Left colon (tissue), 2 donors: ENCODE measurements at places on chromosomes 1 and 21. TPM values are rescaled to one million over a fixed set of nuclear protein-coding genes. Genes with fewer than 3 reads are reported as not detected.

Gene THEM5
- not detected for total RNA-seq

DNA sequence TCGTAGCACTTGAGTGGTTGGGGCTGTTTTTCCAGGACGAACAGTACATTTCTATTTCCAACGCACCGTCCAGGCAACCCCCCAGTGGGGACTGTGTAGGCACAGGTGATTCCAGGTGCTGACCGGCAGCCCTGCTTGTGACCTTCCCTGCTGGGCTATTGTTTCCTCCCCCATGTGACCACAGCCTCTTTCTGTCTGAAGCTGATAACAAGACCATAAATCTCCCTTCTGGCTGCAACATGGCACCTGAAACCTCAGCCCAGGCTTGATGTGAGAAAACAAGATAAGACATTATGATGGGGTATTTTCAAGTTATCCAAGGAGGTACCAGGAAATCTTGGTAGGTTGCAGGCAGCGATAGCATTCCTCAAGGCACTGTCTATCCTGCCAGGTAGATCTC is 48.2 kb downstream of the HLX start:
- no peak for DNase-seq

GRCh38 chr1:25120281-25120680 is 112.0 kb downstream of the SYF2 start:
- DNase-seq, result no peak

DNA sequence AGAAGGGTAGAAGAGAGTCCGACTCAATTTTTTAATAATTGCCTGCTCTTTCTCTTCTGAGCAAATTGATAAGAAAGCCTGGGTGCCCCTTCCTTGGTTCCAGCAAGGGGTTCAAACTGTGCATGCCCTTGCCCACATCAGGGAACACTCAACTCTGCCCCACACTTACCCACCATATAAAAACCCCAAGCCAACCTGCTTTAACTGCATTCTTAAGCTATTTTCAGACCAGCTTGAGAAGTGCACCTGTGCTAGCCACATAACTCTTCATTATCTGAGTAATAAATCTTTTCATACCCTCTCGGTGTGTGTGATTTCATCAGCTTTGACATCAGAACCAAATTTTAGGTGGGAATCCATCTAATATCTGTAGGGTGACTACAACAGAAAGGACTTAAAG is 509.6 kb downstream of the MRPL39 start:
- no peak for DNase-seq

Gene CRYAA
- total RNA-seq, result not detected

Gene SPRR2F
- not detected for total RNA-seq

DNA sequence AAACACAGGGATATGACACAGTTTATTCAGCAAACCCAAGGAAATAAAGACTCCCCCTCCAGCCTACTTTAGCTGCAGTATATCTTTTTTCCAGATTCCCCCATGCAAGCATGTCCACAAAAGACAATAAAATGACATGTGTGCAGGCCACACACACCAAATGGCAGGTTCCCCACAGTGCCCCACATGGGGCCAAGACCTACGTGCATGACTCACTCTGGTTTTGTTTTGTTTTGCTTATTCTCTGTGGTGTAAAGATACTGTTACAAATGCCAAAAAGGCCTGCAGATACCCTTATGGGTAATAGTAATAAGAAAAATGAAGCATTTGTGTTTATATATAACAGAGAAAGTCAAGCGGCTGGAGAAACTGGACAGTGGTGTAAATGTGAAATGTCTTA is 71.6 kb downstream of the RD3 start:
- no peak for DNase-seq

Gene FCGR2B
- 5.1 TPM for total RNA-seq

Gene CFAP74
- not detected for total RNA-seq

DNA sequence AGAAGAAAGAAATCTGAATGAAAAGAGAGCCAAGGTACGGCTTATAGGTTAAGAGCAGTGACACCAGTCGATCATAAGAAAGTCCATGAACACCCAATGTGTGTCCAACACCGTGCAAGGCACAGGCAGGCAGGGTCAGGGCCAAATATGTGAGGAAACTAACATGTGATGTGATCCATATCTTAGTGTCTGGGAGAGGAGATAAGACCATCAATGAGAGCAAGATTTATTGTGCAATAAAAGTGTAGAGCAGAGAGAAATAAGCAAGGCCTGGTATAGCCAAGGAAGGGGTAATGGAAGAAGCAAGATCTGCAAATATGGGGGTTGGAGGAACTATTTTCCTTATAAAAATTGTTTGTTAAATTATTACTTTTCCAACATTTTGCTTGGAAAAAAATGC is 198.8 kb downstream of the CRB1 start:
- DNase-seq, result no peak

DNA sequence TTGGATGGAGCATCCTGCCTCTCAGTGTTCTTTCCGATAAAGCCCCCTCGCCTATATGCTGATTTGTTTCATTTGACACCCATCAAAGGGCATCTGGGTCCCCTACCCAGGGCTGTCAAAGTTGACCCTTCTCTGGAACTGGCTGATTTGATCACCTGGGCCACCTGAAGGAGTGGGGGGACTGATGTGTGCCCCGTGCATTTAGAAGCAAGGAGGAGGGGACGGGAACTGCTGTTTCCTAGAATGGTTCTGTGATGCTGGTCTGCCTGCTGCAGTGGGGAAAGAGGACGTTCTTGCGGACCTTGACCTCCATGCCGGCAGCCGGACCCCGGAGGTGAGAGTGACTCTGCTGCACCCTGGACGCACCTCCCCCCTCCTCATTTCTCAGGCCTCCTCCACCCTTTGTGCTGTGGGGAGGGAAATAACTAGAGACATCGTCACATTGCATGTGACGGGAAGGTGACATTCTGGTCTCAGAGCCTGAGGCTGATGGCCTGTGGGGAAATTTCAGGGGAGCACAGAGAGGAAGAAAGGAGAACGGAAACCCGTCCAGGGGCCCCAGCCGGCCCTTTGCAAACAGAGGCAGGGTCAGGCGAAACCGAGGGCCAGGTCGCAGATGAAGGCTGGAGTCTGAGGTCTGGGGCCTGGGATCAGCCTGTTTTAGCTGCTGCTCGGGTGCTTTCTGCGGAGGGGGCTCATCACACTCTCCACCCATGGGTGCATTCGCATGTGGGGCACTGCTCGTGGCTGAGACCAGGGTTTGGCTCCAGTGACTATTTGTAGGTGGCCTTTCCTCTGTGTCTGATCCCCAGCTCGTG is 25.7 kb downstream of the CRYAA start:
- peak; percentile 14 for DNase-seq

DNA sequence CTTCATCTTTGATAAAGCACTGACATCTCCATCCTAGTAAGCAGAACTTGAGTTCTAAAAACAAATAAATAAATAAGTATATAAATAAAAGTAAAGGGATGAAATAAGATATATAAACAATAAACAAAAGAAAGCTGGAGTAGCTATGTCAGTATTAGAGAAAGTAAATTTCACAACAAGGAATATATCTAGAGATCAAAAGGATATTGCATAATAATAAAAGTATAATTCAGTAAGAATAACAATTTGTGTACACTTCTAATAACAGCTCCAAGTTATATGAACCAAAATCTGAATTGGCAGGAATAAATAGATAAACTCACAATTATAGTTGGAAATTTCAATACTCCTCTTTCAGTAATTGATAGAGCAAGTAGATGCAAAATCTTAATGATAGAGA is 9.8 kb upstream of the CENPF start:
- DNase-seq, result no peak

DNA sequence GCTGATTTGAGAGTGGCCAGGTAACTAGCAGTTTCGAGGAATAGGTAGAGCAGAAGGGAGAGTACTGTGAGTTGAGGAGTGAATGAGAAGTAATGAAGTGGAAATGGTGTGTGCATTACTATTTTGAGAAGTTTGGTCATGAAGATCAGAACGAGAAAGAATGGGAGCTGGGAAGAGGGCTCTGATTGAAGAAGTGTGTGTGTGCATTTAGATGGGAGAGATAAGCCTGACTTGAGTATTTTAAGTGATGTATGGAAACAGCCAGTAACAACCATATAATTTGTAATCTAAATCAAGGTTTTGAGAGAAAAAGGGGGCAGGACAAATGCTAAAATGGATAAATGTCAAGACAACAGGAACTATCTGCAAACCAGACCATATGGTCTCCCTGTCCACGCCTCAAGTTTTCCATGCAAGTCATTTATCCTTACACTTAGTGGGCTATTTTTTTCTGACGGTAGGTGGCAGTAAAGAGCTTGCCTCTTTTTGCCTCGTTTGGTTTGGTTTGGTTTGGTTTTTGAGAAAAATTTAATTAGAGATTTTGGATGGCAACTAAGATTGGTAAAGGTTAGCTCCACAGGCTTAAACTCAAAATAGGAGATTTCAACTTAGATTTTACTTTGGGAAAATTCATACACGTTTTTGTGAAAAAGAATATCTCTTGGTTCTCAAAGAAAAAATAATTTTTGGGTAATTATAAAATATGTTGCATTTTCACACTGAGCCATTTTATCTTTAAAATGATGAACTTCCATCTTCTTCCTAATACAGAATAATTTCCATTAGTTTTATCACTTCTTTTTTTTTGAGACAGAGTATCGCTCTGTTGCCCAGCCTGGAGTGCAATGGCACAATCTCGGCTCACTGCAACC is 9.5 kb upstream of the B3GALNT2 start:
- no peak for DNase-seq

Gene OPRD1
- 0.09 TPM for total RNA-seq

- peak; percentile 82 for DNase-seq
These were observed 31.9 kb downstream of the NEK2 start for GRCh38 chr1:211643324-211644212.
